BE2C (cell line): ENCODE measurements at places on chromosomes 1 and 21.
A peak's percentile ranks its signal among the peaks of the same experiment; 100 is the strongest.

DNA sequence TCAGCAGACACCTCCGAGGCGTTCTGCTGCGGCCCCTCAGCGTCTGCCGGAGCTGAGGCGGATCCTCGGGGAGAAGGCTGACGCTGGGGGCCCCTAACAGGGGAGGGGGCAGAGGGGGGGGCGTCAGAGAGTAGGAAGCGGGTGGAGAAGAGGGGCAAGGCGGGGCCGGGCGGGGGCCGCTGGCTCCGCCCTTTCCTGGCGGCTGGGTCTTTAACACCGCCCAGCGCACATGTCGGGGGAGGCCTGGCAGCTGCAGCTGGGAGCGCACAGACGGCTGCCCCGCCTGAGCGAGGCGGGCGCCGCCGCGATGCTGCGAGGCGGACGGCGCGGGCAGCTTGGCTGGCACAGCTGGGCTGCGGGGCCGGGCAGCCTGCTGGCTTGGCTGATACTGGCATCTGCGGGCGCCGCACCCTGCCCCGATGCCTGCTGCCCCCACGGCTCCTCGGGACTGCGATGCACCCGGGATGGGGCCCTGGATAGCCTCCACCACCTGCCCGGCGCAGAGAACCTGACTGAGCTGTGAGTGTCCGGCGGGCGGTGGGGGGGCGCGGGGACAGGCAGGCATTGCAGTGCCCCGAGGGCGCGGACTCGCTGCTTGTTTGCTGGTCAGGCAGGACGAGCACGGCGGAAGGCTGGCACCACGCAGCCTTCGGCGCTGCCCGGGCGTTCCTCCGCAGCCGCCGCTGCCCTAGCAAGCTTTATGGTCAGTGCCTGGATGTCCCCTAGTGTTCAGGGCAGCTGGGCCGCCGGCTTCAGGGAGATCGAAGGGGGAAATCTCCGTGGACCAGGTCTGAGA lies at the start of gene NTRK1:
Gene NTRK1 (plus strand): TSS at position 238 of the 796 bp plus-strand sequence. CDS start 70 bp downstream, at position 308.
- DNase-seq: peak; percentile 87

DNA sequence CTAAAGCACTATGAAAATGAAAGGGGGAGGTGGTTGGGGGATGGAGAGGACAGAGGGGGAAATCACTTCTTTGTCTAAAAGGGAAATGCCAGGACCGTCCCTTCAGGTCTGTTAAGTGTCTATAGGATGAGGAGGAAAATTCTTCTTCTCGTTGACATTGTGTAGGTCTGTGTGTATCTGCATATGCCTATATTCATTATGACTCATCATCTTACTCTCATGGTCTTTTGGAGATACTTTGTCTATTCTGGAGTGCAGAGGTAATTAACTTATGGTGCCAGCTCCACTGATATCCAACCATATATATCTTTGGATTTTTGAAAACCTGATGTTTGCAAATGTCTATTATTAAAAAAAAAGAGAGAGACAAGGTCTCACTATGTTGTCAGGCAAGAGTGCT lies 143.7 kb downstream of the PBX1 start:
- no peak for DNase-seq

- DNase-seq: no peak
These were observed 161.6 kb downstream of the GLUL start for GRCh38 chr1:182229921-182230491.

- DNase-seq: no peak
These were observed 55.0 kb upstream of the HMCN1 start for GRCh38 chr1:185679220-185679619.

DNA sequence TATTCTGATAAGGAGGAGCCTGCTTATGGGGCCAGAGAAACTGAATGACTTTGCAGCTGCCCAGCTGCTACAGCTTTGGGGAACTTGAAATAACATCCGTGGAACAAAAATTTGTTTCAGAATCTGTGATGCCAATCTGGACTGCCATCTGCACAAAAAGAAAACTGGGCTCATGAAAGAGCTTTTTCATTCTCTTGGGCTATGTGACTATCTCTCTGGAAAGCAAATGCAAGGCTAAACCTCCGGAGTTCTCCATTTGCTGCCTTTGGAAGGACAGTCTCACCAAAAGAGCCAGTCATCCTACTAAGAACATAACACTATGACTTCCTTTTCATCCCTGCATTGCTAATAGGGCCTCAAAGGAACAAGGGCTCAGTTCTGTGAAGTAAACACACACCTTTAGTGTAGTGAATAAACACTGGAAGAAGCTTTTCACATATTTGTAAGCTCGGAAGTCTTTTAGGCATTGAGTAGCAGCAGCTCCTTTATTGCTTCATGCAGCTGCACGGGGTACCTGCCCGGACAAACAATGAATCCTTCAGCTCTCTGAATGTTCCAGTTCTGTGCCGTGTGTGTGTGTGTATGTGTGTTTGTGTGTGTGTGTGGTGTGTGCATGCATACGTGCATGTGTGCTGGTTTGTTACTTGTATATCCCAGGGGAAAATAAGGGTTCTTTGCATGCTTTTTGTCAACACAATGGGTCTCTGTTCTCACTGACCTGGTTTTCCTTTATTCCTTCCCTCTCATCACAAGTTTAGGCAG lies 255.5 kb upstream of the SGIP1 start:
- DNase-seq: no peak

DNA sequence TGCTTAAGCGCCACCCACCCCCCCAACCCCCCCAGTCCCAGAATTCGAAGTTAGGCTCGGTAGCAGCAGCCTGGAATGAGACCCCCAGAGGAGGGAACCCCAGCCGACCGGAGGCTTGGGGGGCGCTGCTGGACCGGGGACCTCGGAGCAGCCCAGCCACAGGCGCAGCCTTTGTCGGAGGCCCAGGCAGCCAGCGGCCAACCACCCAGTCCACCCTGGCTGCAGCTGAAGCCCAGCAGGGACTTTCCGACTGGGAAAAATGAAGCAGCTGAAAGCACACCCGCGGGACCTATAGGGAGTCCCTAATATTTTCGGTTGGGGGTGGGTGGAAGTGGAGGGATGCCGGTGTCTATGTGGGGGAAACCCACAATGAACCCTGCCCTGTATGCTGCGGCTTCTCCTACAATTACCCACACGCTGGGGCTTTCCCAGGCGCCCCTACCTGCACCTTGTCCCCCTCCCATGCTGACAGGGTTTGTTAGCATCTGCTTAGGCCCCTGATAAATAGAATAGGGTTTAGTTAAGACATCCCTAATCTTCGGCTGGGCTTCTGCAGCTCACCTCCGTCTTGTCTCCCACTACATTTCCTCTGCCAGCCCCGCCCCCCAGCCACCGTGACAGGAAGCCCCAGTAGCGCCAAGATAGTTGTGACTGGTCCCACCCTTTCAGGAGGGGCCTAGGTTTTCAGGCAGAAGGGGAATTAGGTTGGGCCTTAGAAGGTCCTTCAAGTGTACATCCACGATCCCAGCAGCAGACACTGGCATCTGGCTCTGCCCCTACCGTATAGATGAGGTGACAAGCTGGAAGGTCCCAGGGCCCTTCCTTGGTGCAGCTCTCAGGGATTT lies 838 bp downstream of the CCDC28B start:
- peak; percentile 41 for DNase-seq

- DNase-seq: no peak
These were observed 123.5 kb downstream of the PTPN14 start for GRCh38 chr1:214427871-214428277.

DNA sequence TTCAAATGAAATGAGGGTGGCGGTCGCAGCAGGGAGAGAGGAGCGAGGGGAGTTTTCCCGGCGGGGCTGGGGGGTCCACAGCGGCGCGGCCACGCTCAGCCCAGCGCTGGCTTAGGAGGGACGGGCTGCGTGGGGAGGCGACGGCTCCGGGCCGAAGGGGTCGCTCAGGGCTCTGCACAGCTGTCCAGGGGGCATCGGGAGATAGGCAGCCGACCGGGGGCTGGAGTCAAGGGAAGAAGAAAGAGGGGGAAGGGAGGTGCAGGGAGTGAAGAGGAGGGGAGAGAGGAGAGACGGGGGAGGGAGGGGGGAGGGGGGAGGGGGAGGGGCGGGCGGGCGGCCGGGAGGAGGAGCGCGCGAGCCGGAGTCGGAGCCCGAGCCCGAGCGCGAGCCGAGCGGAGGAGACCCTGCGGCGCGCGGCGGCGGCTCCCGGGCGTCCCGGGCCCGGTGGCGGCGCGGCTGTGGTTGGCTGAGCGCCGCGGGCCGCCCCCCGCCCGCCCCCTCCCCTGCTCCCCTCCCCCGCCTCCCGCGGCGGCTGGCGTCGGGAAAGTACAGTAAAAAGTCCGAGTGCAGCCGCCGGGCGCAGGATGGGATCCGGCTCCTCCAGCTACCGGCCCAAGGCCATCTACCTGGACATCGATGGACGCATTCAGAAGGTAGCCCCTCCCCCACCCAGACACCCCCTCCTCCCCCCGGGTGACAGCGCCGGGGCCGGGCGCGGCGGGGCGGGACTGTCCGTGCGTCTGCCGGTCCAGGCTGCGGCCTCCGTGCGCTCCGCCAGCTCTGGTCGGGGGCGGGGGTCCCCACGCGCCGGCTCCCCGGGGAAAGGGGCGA lies at the start of gene PDE9A:
Gene PDE9A (plus strand): TSS at position 391 of the 831 bp plus-strand sequence. CDS start 194 bp downstream, at position 585.
- DNase-seq: peak; percentile 61

GRCh38 chr1:226845624-226846023 lies 24.8 kb upstream of the PSEN2 start:
- no peak for DNase-seq

DNA sequence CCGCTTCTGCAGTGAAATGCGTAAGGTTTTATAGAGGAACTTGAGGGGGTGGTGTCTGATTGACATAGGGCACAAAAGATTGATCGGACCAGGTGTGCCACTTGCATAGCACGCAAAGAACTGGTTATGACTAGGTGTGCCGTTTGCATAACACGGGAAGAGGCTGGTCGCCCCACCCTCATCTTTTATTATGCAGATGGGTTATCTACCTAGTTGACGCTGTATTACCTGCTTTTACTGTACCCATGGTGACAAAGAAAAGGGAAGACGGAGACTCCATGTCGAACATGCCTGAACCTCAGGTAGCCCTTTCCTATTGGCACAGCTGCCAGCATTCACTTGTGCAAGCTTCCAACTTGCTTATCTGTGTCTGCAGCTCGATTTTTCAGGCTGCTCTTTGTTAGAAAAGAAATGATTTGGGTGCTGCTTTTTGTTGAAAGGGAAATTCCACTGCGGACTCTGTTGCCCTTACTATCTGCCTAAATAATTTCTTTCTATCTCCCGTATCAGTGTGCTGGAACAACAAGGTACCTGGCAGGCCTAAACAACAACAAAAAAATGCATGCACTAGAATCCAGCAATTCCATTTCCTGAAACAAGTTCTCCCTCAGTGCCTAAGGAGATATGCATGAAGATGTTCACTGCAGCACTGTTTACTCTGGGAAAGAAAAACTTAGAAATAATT lies 194.4 kb upstream of the KAZN start:
- no peak for DNase-seq

GRCh38 chr1:9882296-9882944 lies 27.6 kb downstream of the CTNNBIP1 start:
- DNase-seq: no peak

DNA sequence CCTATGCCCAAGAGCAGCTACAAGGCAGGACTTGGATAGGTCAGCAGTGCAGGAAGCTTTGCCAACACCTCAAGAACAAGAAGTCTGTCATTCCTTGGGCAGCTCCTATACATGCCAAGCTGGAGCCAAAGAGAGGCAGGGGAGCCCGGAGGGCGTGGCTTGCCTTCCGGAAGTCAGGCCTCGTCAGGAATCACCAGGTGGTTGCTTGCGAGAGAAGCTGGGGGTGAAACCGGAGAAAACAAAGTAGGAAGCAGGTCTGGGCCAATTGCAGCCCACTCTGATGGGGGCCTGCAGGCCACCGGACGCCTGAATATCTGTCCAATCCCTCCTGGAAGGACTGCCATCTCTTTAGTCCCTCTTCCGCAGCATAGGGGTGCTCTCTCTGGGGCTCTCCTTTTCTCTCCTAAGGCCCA lies 794 bp upstream of the FAM76A start:
- DNase-seq: no peak

GRCh38 chr21:18030248-18030647 lies 211.1 kb upstream of the C21orf91 start:
- no peak for DNase-seq

DNA sequence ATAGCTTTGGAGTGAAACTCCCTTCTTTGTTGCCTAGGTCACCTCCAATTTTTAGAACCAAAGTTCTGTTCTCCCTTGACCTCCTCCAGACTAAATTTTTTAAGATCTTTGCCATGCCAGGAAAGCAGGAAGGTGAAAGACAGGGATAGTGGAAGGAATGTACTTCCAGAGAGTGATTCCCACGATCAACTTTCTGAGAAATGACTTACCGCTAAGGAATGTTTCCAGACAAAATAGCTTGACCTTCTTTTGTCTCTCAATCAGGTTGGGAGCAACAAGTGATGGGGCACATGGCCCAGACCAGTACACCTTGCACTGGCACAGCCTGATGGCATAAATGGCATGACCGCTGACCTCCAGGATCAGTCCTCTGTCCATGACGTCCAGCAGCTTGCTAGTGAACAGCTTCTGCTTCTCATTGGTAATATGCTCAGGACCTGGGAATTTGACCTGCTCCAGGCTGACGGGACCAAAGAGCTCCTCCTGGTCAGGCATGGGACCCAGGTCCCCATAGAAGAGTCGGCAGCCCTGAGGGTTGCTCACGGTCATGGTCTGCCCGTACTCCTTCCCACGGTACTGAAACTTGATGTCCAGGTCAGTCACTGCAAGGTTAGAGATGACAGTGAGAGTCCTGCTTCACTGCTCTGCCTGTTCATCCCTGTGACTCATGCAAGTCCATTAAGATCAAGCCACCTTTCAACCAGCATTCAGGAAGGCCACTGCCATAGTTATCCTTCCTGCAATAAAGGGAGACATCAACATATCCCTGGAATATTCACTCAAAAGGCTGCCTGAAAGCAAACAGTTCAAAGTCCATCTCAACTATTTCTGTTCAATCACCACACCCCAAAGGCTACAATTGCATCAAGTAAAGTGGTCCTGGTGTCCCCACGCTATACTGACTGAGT lies 6.2 kb upstream of the C1orf74 start:
- DNase-seq: no peak

DNA sequence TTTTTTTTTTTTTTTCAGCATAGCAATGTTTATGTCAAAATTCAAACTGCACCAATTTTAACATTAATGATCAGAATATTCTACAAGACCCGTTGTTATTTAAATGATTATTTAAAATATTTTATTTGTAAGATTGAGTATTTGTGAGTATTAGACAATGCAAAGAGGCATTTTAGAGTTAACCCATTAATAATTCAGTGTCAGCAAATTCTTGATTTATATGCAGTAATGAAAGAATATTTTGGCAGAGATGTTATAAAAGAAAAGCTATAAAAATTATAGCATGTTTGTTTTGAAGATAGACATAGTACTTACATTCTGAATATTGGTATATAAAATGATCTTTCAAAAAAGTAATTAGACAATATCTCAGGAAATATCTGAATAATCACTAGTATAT lies 269.5 kb upstream of the ZRANB2 start:
- no peak for DNase-seq

DNA sequence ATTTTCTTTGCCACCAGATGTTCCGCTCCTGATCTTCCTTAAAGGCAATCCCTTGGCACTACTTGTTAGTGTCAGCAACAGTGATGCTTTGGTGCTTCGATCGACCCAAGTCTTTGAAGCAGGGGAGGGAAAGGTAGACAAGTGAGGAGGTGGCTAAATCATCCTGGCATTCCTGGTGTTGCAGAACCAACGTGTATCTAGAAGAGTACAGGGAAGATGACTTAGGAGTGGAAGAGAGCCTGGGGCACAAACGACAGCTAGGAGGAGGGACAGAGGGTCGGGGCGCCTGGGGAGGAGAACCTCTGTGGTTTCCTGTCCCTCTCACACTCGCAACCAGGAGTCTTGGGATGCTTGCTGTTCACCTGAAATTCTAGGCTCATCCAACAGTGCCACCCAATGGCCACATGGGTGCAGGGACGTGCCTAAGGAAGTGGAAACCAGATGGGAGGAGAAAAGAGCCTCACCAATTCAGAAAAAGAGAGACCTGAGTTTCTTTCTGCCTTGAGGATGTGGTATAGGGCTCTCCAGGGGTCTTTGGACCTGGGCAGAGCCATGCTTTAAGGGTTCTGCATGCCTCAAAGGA lies 9.5 kb upstream of the KCNA2 start:
- peak; percentile 79 for DNase-seq
